ENCODE measurements at places on chromosomes 12 and 14. TPM values are rescaled to one million over a fixed set of nuclear protein-coding genes. Genes with fewer than 3 reads are reported as not detected.

The KLRC2 gene
- not detected for total RNA-seq

The DTX1 gene
- total RNA-seq: 27.7 TPM

The AQP6 gene
- not detected for total RNA-seq

The CD4 gene
- 205 TPM for total RNA-seq

DNA sequence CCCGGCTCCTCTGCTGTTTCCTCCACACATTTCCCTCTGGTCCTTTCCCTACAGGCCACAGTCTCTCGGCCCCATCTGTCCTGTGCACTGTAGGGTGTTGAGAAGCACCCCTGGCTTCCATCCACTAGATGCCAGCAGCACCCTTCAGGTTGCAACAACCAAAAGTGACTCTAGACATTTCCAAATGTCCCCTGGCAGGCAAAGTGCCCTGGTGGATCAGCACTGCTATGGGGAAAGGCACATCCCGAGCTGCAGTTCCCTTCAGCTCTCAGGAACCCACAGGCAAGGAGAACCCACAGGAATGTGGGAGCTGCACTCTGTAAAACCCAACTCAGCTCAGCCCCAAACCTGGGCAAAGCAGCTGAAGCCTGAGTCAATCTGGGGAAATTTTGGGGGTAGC lies 77.0 kb downstream of the RBM19 start:
- DNase-seq: no peak

- no peak for DNase-seq
These were observed 14.1 kb downstream of the ATP2B1 start for GRCh38 chr12:89694542-89694941.

- no peak for DNase-seq
These were observed 48.5 kb upstream of the NUAK1 start for GRCh38 chr12:106187155-106187789.

DNA sequence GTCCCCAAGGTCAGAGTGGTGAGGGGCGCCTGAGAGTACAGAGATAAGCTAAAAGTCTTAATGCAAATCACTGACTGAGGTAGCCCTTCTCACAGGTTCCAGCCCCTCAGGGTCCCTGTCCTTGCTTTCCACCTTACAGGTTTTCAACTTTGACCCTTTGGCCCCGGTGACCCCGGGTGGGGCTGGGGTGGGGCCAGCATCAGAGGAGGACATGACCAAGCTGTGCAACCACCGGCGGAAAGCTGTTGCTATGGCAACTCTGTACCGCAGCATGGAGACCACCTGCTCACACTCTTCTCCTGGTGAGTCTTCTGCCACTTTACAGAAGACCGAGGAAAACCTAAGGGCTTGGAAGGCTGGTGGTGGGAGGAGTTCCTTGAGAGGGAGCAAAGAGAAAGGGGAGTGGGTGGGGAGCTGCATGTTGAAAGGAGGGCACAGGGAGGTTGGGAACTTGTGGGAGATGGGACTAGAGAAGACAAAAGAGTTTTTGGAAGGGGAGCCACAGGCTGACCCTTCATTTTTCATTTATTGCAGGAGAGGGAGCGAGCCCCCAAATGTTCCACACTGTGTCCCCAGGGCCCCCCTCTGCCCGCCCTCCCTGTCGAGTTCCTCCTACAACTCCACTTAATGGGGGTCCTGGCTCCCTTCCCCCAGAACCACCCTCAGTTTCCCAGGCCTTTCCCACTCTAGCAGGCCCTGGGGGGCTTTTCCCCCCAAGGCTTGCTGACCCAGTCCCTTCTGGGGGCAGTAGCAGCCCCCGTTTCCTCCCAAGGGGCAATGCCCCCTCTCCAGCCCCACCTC lies 2.4 kb downstream of the MBD6 start:
- no peak for DNase-seq

DNA sequence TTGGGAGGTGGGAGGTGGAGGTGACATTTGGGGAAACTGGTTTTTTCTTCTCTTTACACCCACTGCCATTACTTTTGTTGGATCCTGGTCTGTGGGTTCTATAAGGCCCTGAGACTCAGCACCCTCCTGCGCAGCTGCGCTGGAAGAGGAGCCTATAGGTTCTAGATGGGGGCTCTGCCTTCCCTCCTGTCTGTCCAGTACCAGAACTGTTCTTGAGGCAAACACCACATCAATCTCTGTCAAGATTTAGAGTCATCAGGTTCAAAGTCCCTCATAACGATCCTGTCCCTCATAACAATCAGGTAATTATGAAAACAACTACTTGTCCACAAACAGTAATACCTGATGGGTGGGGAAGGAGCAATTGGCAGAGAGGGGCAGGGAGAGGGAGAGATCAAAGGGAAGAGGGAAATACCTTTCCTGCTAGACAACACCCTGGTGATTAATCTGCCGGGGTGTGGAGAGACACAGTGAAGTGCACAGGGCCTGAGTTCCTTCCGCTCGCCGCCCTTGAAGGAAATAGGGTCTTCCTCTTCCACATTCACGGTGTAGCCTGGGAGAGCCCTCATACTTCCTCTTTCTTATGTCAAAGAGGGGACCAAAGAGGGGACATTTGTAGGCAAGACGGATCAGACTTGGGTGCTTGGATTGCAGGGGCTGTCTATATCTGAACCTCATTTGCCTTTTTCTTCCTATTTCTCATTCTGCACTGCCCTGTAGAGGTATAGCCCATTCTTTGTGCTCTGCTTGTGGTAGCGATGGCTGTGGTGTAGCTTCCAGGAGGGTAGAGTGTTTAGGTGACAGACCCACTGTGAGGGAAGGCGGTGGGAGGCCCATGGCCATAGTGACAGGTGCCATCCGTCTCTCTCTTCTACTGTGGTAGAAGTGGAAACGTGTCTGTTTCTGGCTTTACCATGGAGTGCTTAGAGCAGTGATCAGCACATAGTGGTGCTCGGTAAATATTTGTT lies 12.6 kb downstream of the GPRC5A start:
- no peak for DNase-seq

GRCh38 chr14:54446161-54446693 lies 5.1 kb upstream of the CNIH1 start:
- DNase-seq: no peak

Measured in T-helper 17 cell (primary cell).